ENCODE measurements at places on chromosomes 1 and 21.

DNA sequence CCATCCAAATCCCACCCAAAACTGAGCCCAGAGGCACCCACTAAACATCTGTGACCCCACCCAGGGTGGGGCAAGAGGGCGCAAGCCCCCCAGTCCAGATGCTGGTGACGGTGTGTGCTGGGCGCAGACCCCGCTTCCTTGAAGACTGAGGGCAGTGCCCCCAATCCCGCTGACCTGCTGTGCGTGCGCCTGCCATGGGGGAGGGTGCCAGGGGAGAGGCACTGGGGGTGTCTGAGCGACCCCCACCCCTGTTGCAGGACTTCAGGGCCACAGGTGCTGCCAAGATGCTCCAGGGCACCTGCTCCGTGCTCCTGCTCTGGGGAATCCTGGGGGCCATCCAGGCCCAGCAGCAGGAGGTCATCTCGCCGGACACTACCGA is 13.3 kb downstream of the COL6A2 start:
- no peak for DNase-seq

GRCh38 chr1:18764362-18764761 is 95.1 kb downstream of the TAS1R2 start:
- DNase-seq, result no peak

- no peak for DNase-seq
These were observed 18.6 kb upstream of the LDLRAP1 start for GRCh38 chr1:25524568-25525360.

DNA sequence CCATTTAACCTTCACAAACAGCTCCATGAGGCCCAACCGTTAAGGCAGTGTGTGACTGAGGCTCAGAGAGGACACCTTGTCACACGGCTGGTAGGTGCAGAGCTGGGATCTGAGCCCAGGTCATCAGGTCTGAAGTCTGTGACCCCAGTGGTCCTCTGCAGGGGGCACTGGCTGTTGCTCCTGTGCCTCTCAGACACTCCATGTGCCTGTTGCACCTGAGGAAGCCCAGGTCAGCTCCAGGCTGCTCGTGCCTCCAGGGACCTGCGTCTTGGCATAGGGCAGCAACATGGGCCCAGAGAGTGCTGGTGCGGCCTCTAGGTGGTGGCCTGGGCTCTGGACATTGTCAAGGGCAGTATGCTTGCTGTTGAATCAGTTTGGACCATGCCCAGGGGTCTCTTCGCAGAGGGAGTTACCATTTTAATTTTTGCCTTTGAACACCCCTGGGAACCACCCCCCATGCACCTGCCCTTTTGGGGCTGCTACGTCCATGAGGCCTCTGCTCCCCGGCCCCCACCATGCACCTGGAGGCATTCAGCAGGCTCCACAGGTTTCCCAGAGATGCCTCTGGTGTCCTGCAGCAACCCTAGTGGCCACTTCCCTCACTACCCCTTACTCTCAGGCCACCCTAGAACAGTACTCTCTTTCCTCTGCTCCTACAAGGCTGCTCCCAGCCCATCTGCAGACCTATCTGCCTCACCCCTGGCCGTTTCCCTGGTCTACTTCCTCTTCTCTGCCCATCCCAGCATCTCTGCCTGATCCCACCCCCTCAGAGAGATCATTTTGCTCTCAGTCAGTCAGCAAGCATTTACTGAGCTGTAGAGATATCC is 25.2 kb upstream of the EPS8L3 start:
- no peak for DNase-seq

DNA sequence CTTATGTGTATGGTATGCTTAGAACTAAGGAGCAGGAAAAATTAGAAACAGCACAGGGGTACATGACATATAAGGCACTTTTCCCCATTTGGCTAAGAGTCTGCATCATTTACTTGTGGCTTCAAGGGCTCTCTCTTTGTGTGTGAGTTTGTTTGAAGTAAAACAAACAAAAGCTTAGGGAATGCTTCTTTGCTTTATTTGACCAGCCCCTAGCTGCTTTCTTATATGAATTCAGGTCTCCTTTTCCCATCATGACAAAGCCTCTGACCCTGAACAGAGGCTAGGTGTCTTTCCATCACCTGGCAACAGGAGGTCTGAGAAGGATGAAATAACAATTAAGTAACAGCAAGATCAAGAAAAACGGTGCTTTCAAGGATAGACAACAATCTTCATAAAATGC is 643.8 kb upstream of the ADGRL2 start:
- no peak for DNase-seq

- DNase-seq, result no peak
These were observed 16.2 kb downstream of the CHRNB2 start for GRCh38 chr1:154583773-154584172.

DNA sequence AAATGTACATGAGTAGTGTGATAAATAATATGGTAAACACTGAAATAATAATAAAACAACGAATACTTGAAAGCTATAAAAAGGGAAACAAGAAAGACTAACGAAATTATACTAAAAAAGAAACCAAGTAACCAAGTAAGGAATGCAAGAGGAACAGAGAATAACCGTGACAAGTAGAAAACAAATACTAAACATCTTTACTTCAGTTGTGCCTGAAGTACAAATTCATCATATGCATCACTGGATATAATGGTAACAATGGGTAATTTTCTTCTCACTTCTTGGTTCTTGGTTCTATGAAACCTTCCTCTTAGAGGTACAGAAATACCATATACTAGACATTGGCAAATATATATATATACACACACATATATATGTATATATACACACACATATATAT is 1093.6 kb upstream of the B3GALT2 start:
- DNase-seq, result no peak

- DNase-seq, result no peak
These were observed 83.0 kb downstream of the NTPCR start for GRCh38 chr1:233033361-233033760.
